ENCODE measurements at places on chromosomes 4 and X. TPM values are rescaled to one million over a fixed set of nuclear protein-coding genes. Genes with fewer than 3 reads are reported as not detected.
A peak's percentile ranks its signal among the peaks of the same experiment; 100 is the strongest.

DNA sequence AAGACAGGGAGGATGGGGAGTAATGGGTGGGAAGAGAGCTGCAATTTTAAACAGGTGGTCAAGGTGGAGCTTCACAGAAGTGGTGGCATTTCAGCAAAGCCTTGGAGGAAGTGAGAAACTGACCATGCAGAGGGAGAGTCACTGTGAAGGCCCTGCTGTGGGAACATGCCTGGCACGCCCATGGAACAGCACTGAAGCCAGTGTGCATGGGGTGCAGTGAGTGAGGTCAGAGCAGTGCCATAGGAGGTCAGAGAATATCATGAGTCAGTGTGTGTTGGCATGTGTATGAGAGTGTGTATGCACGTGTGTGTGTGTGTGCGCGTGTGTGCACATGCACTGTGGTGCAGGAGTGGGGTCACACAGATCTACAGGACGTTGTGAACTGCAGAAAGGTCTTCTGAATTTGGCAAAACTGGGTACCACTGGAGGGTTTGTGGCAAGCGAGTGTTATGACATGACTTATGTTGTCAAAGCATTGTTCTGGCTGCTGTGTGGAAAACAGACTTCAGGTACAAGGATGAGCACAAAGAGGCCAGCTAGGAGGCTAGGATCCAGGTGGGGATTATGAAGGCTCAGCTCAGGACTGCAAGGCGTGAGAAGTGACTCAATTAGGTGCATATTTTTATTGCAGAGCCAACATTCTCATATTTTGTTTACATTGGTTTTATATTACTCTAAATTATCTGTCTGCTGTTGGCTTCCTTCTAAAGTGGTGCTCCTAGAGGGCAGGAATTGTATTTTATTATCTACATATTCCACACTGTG, 34.0 kb downstream of the ZNF827 start:
- DNase-seq: no peak

LONRF3 gene
- 2.9 TPM for polyA plus RNA-seq

DNA sequence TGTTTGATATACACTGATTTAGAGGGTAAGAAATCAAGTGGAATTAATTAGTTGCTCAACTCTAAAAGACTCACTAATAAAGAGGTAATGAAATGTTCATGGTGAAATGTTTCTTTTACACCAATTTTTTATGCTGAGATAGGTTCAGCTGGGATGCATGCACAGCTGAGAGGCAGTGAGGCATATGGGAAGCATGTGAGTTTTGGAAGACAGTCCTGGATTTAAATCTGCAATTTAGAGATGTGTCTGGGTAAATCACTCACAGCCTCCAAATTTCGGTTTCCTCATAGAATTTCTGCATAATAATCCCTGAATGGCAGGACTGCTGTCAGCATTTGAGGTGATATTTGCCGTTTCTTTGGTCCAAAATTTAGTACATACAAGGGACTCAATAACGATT, 48.2 kb upstream of the AADAT start:
- DNase-seq: no peak

- DNase-seq: no peak
Observed at GRCh38 chrX:74509989-74510388, 88.7 kb downstream of the SLC16A2 start.

DNA sequence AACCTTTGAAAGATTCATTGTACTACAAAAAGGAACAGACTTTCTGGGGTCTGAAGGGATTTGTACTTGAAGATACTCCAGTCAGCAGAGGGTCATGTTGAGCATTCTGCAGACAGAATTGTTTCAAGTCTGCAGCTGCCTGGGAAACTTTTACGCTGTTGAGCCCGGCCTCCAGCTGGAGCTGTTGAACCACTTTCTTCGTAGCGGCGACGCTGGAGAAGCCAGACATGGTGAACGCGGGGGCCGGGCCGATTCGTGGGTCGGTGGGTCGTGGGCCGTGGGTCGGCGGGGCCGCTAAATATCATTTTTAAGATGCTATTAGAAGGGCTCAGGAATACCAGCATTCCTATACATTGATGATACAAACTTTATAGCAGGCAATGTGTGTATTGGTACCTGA, 12.0 kb upstream of the RTL9 start:
- no peak for DNase-seq

DNA sequence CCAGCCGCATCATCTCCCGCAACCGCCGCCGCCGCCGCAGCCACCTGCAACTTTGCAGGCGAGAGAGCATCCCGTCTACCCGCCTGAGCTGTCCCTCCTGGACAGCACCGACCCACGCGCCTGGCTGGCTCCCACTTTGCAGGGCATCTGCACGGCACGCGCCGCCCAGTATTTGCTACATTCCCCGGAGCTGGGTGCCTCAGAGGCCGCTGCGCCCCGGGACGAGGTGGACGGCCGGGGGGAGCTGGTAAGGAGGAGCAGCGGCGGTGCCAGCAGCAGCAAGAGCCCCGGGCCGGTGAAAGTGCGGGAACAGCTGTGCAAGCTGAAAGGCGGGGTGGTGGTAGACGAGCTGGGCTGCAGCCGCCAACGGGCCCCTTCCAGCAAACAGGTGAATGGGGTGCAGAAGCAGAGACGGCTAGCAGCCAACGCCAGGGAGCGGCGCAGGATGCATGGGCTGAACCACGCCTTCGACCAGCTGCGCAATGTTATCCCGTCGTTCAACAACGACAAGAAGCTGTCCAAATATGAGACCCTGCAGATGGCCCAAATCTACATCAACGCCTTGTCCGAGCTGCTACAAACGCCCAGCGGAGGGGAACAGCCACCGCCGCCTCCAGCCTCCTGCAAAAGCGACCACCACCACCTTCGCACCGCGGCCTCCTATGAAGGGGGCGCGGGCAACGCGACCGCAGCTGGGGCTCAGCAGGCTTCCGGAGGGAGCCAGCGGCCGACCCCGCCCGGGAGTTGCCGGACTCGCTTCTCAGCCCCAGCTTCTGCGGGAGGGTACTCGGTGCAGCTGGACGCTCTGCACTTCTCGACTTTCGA, 654 bp downstream of the ATOH1 start:
- DNase-seq: no peak

BTK gene
- polyA plus RNA-seq: 4.0 TPM

DNA sequence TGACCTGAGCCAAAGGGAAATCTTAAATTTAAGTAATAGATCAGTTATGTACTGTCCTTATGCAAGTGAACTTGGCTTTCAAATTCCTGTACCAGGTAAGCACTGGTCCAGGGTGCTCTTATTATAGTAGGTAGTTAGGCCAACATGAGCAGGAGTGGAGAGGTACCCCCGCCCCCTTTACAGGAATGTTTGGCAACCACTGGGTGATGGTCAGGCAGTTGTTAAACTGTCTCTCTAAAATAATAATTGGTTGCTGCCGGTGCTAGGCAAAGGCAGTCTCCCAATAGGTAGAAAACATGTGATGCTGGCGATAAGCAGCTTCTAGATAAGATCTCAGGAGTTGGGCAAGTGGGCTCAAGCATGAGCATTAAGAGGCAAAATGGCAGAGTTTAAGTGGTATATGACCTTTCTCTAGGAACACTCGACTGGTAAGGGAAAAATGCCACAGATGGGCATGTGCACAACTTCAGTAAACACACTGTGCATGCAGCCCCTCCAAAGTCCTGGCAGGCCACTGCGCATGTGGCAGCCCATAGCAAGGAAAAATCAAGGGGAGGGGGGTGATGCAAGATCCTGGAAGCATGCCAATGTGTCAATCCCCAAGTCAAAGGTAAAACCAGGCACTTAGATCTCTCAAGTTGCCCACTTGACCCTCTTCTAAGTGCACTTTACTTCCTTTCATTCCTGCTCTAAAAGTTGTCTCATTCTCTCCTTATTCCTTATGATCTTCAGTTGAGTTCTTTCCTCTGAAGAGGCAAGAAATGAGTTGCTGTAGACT, 1239.7 kb downstream of the C4orf33 start:
- DNase-seq: peak; percentile 63

- no peak for DNase-seq
Observed at GRCh38 chrX:152136312-152136711, 2.1 kb downstream of the MAGEA10 start.

NOX1 gene
- polyA plus RNA-seq: 1.0 TPM

- DNase-seq: no peak
Observed at GRCh38 chr4:7642741-7643458, 208.2 kb upstream of the PSAPL1 start.

RAB41 gene
- 0.73 TPM for polyA plus RNA-seq

GPR173 gene
- polyA plus RNA-seq: 15.7 TPM

DNA sequence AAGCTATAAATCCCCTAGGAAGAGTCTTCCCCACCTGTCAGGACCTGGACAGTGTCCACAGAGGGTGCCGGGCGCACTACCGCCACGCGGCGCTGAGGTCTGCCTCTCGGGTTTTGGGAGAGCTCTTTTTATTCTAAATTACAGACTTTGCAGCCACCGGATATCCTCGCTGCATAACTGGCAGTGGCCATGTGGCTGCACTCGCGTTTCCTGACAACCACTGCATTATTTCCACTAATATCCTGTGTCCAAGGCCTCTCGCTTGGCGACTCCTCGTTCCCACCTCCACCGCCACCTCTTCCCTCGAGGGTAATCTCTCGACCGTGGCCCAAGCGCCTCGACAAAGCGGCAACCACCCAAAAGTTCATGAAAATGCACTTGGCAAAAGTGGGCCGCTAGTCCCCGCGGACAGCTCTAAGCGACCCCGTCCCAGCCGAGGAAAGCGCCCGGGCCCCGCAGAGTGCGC, 512 bp upstream of the TMEM131L start:
- peak; percentile 71 for DNase-seq

DNA sequence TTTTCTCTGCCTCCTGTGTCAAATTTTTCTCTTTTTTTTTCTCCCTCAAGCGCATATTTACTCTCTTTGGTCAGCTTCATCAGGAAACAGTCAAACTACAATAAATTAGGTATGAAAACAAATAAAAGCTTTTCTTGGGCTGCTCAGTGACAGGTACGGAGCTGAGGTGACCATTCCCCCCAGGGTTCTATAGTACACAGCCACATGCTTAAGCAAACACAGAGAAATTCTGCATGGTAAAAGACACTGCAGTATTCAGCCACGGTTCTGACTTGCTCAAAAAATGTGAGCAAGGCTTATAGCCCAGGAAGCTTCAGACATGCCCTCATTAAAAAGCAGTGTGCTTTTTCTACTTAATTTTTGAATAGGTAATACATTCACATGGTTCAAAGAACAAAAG, 138.5 kb downstream of the GRIA3 start:
- DNase-seq: no peak

GRCh38 chr4:575281-576141, 584 bp downstream of the TMEM271 start:
- peak; percentile 56 for DNase-seq

- DNase-seq: no peak
Observed at GRCh38 chr4:170990989-170991589, 822.1 kb upstream of the GALNTL6 start.

FAM9B gene
- not detected for polyA plus RNA-seq

GRCh38 chr4:142917678-142918077, 71.6 kb upstream of the INPP4B start:
- DNase-seq: no peak

- no peak for DNase-seq
Observed at GRCh38 chrX:52216541-52216940, 31.9 kb downstream of the MAGED4 start.

DNA sequence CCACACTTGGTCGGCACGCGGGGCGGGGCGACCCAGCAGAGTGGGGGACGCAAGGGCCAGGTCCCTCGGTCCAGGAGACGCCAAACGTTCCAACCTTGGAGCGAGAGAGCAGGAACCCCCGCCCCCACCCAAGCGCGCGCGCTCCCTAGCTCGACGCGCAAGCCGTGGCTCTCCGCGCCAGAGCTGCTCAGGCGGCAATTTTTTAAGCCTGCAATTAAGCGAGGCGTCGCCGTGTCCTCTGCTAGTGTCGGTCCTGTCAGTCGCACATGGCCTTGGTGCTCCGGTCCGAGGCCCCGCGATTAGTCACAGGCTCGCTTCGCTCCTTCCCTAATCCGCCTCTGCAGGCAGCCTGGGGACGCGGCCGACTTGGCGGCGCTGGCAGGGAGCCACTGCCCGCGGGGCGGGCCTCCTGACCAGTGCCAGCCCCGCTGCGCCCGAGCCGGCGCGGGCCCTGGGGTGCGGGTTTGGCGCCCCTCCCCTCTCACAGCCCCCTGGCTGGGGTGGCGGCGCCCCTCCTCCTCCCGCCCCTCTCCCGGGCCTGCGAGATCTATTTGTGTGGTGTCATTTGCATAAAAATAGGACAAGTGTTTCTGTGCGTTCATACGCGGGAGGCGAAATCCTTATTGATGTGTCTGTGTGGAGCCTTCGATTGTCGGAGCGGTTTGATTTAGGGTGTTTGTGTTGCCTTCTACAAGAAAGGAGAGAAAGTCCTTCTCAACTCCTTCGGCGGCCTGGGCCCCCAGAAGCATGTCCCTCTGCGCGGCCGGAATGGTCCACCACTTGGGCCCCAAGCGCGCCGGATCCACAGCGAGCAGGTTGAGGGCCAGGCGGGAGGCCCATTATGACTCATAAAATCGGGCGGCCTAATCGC, 9.8 kb upstream of the BCOR start:
- no peak for DNase-seq

- no peak for DNase-seq
Observed at GRCh38 chrX:150165776-150166610, 197.1 kb upstream of the MAMLD1 start.

- no peak for DNase-seq
Observed at GRCh38 chr4:74460833-74461232, 15.9 kb downstream of the AREG start.

- DNase-seq: no peak
Observed at GRCh38 chr4:8701126-8702019, 108.8 kb downstream of the CPZ start.

GRCh38 chr4:188647820-188648370, 508.7 kb downstream of the TRIML1 start:
- DNase-seq: no peak

SORBS2 gene
- polyA plus RNA-seq: 36.8 TPM

DNA sequence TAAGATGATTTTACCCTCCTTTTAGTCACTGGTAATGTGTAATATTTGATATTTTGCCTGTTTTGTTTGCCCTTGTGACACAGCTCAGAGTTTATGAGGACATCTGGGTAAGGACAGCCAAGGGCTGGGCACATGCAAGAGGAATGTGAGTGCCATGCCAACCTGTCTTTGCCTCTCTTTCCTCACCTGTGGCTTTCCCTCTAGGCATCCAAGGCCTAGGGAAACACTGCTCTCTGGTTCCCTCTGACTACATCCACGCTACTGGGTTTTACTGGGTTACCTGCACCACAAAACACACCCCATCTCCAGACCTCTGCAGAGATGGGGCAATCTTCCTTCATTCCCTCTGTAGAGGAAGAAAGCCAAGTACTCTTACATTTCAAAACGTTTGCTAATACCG, 7.7 kb downstream of the HPGDS start:
- DNase-seq: no peak
